ENCODE measurements at places on chromosomes 2 and 18.

- peak; percentile 47 for DNase-seq
Observed at GRCh38 chr2:119857742-119858141, 98.0 kb downstream of the PTPN4 start.

DNA sequence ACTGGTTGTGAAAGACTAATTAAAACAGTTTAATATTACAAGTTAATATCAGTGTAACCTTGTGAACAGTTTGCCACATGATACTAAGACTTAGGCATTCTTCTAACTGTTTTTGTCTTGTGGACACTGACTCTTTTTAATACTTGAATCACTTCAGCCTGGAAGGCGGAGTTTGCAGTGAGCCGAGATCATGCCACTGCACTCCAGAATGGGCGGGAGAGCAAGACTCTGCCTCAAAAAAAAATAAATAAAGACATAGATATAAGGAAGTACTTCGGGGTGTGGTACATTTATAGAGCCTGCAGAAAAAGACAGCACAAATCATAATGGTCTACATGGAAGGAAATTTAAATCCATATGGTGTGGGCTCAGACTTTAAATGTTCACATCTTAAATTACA, 300.4 kb upstream of the NETO1 start:
- peak; percentile 16 for DNase-seq

DNA sequence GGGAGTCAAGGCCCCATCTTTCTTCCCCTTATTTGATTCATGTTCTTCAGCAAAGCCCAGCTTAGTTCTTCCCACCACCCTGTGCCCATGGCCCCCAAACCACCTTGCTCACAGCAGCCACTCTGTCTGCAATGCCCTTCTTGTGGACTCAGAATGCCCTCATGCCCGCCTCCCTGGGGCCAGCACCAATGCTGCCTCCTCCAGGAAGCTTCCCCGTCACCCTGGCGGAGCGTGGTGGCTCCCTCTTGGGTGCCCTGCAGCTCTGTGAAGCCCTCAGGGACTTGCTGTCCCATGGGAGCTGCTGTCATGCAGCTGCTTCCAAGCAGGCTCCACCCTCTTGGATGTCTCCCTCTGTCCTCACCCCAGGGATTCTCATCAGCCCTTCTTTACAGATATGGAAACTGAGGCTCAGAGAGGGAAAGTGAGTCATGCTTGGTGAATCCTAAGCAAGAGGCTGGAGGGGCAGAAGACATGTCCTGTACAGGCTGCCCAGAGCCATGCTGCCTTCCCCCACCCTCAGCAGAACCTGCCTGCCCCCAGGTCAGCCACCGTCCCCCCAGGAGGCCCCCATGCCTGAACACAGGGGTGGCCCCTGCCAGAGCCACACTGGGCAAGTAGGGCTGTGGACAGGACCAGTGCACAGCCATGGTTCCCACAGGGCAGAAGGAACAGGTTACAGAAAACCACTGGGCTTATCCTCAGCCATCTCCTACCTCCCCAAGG, 11.8 kb upstream of the DUSP2 start:
- DNase-seq: no peak

- peak; percentile 68 for DNase-seq
Observed at GRCh38 chr2:138060301-138060635, 96.0 kb downstream of the HNMT start.

All from OCI-M1 (cell line).